ENCODE measurements at places on chromosomes 6 and 20.
A peak's percentile ranks its signal among the peaks of the same experiment; 100 is the strongest.

DNA sequence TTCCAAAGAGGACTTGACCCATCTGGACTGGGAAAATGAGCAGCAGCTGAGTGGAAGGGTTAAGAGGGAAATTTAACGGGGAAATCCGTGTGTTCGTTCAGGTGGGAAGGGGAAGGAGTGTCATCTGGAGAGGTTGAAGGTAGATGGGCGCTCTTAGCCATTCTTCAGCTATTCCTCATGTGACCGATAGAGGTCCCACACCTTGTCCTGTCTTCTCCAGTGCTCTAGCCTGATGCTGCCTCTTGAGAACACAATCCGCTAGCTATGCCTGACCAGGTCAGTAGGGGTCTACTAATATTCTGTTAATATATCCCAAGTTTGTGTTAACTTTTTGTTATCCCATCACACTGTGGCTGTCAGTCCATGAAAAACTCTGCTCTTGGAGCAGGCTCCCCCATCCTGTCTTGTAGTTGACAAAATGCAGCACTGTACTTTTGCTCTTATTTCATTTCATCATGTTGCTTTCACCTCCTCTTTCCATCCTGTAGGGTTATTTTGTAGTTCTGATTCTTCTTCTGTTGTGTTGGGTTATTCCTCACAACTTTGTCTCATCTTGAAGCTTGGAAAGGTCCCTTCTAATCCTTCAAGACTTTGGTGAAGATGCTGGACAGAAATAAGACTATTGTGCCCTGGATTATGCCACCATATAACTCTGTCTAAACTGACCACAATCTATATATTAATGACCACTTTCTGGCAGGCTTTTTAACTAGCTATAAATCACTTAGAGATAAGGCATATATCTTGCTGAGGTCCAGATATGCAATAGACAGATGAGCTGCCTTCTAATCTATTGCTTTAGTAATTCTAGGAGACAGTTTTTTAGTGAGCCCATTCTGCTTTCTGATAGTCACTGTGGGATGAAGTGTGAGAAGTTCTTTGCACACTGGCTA, 123.4 kb upstream of the SUPT3H start:
- no peak for DNase-seq

DNA sequence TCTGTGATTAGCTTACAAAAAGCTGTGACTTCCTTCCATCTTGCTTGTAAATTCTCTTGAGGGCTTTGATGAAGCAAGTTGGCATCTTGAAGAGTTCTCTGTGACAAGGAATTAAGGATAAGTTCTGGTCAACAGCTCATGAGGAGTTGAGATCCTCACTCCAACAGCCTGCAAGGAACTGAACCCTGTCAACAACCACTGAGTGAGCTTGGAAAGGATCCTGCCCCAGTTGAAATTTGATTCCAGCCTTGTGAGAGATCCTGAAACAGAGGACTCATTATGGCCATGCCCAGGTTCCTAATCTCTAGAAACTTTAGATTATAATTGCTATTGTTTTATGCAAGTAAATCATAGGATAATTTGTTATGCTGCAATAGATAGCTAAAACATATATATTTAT, 133.7 kb downstream of the PTCHD4 start:
- no peak for DNase-seq

GRCh38 chr20:61569825-61570224, 317.8 kb downstream of the CDH4 start:
- DNase-seq = no peak

- no peak for DNase-seq
Measured at GRCh38 chr6:91273729-91274128, 686.9 kb upstream of the MAP3K7 start.

DNA sequence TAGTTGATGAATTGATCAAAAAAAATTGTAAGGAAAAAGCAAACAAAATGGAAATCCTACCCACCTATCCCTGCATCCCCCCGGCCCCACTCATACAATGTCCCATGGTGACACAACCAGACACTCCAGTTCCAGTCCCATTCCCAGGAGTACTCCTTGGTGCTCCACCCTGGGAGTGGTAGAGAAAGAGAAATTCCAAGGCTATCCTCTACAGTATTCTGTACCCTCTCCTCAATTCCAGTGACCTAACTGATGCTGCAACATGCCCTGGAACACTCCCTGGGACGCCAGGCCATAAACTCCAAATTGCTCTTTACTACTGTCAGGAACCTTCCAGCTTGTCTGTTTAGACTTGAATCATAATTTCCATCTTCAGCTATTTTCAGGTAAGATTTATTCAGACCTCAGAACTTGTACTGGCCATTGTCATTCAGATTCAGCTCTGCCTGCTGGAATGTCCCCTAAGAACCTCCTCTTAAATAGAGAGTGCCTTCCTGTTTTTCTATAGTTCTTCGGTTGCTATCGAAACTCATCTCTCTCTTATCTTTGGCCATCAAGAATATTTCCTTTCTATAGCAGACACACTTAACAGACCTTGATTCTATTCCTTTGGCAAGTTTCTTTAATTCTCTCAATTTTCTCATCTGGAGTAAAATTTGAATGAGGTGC, 8.7 kb downstream of the GPX6 start:
- peak; percentile 11 for DNase-seq

GRCh38 chr6:165844232-165844631, 181.2 kb upstream of the PDE10A start:
- DNase-seq = no peak

- no peak for DNase-seq
Measured at GRCh38 chr20:49924247-49924646, 8.9 kb upstream of the SPATA2 start.

DNA sequence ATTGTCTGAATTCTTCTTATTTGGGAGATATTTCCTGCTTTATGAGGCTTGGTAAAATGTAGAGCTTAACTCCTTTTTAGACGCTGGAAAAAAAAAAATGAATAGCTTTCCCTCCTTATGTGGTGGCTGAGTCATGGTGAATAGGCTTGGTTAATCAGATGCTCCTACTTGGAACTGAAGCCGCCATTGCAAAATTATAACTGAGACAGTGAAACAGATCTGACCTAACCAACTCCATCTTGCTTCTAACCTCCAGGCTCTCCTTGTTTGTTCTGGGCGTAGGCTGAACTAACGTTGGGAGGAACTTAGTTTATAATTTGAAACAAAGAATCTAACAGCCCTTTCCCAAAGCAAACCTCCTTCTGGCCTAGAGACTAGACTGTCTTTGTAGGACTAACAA, 43.2 kb upstream of the PLCB4 start:
- DNase-seq = no peak

All from CD4-positive, alpha-beta T cell treated with Interleukin-21 for 1 hour (primary cell).